ENCODE measurements at places on chromosomes 4 and X. TPM values are rescaled to one million over a fixed set of nuclear protein-coding genes. Genes with fewer than 3 reads are reported as not detected.

GRCh38 chr4:17854036-17854435, 43.3 kb downstream of the NCAPG start:
- no peak for DNase-seq

GRCh38 chrX:2901367-2902036, 27.6 kb downstream of the ARSD start:
- no peak for DNase-seq

DNA sequence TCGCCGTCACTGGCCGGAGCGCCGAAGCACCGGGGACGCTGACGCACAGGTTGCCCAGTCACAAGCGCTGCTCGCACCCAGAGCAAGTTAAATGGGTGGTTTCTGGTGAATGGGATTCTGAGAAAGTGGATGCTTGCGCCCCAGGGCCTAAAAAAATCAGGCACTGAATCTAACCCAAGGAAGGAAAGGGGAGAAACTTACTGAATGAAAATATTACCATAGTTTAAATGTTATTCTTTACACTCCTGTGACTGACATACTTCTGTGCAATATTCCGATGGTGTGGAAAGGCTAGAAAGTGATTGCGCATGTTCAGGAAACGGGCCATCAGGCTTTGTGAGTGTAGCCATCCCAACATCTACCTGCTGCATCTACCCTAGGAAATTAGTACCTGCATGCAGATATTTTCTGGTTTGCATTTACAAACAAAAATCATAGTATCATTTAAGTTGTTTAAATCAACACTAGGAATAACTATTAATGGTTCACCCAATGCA, 838 bp upstream of the ABCG2 start:
- DNase-seq, result no peak

- peak; percentile 26 for DNase-seq
Observed at GRCh38 chr4:101279377-101279871, 67.9 kb downstream of the PPP3CA start.

Gene C1GALT1C1
- polyA plus RNA-seq, result 31.1 TPM

DNA sequence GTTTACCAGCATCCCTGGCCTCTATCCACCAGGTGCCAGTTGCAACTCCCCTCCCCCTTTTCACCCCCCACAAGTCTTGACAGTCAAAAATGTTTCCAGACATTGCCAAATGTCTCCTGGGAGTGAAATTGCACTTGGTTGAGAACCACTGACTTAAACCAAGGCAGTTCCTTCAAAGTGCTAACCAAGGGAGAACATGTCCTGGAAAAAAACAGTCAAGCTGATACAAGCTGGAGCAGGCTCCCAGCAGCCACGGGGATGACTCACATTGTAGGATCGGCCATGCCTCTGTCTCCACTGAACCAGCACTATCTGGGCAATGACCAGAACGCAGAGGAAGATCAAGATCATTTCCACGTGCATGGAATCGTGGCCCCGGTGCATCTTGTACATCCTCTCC, 11.4 kb downstream of the RNF175 start:
- DNase-seq, result no peak

Gene ARR3
- 1.6 TPM for polyA plus RNA-seq

- no peak for DNase-seq
Observed at GRCh38 chr4:165826166-165826565, 46.9 kb upstream of the TLL1 start.

Gene PCDH10
- 7.4 TPM for polyA plus RNA-seq

- DNase-seq, result peak; percentile 15
Observed at GRCh38 chr4:107444-108429, 16.6 kb upstream of the ZNF718 start.

DNA sequence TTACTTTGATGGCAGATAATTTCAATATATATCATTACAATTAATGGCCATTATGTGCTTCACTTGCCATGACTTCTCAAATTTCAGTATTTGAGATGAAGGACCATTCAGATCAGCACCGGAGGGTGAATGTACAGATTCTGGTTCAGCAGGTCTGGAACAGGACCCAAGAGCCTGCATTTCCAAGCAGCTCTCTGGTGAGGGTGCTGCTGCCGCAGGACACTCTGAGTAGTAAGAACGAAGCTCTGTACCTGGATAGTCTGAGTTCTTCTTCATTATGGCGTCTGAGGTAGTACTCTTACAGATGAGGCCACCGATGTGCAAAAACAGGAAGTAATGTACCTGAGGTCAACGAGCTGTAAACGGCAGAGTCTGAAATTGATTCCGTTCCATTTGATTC, 228.2 kb downstream of the FBXW7 start:
- DNase-seq, result no peak

Gene DNAJB14
- 44.4 TPM for polyA plus RNA-seq

- no peak for DNase-seq
Observed at GRCh38 chrX:6159468-6159867, 69.2 kb downstream of the NLGN4X start.

Gene PAK3
- 6.5 TPM for polyA plus RNA-seq

GRCh38 chr4:173264245-173264644, 69.9 kb downstream of the HMGB2 start:
- DNase-seq, result no peak
